Amniotic stem cell (primary cell): ENCODE measurements at places on chromosomes 11 and 22.
A peak's percentile ranks its signal among the peaks of the same experiment; 100 is the strongest.

GRCh38 chr11:6611092-6611962 lies 689 bp downstream of the TAF10 start:
- no peak for DNase-seq

DNA sequence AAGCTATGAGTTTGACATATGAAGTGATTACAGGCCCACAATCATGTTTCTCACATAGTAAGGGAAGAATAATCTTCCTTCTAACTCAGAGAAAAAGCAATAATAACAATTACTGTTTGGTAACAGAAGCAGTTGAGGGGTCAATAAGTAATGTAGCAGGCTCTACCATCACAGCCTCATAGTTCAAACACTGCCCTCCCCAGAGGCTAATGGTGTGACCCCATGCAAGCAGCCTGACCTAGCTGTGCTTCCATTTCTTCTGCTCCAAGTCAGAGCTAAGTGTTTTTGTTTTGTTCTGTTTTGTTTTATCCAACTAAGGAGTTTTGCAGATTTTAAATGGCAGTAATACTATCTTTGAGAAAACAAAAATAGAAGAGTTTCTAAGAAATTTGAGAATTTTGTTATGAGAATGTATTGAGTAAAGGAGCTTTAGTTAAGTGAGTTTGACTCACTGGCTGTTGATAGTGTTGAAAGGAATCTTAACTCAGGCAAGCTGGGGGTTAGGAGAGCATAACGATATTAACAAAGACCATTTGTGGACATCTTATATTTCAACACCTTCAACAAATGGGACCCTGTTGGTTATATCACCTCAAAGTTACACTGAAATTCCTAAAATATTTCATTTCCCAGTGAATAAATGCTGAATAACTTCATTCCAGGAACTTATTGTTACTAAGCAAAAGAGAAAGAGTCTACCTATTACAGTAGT lies 48.5 kb downstream of the GUCY1A2 start:
- DNase-seq, result no peak

DNA sequence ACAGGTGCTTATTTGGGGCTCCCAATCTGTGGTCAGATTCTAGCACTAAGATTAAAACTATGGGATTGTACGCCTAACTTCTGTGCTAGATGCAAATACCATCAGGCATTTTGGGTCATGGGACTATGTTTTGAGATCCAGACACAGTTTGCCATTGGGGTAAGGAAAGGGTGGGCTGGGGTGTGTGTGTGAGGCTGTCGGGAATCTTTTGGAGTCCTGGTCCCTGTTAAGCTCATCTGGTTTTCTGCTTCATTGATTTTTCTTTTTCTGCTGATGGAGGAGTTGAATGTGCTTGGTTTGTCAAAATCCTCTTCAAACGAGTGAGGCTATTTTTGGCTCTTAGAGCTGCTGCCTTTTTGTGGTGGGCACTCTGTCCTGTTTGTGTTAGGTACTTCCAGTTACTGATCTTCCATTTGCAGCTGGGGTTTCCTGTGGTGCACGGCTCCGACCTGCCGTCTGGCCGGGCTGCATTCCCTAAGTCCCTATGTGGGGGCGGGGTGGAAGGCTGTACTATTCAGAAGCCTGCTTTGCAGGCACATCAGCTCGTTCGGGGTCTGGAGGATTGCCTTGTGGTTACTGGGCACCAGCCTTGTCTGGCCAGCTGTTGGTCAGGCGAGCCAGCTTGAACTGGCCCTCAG lies 2.9 kb downstream of the BCR start:
- DNase-seq, result no peak

DNA sequence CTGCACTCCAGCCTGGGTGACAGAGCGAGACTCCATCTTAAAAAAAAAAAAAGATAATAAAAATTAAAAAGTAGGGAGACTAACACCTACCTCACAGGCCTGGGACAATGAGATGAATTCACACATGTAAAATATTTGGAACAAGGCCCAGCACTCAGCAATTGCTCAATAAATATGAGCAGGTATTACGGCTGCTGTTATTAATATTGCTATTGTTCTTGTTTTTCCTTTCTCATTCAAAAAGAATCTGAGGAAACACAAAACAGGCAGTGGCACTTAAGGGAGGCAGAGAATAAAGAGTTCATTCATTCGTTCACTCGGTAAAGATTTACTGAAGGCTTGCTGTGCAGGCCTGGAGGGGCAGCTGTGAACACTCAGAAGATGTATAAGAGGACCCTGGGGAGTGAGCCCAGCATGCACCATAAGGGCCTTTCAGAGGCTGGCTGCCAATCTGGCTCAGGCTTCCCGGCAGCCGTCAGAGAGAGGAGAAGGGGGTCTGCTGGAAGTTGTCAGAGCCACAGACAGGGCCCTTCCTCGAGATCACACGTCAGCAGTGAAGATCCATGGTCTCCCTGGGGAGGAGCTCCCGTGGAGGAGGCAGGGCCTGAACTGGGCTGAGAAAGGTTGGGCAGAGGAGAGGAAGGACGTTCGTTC lies 51.6 kb upstream of the TCF20 start:
- no peak for DNase-seq

DNA sequence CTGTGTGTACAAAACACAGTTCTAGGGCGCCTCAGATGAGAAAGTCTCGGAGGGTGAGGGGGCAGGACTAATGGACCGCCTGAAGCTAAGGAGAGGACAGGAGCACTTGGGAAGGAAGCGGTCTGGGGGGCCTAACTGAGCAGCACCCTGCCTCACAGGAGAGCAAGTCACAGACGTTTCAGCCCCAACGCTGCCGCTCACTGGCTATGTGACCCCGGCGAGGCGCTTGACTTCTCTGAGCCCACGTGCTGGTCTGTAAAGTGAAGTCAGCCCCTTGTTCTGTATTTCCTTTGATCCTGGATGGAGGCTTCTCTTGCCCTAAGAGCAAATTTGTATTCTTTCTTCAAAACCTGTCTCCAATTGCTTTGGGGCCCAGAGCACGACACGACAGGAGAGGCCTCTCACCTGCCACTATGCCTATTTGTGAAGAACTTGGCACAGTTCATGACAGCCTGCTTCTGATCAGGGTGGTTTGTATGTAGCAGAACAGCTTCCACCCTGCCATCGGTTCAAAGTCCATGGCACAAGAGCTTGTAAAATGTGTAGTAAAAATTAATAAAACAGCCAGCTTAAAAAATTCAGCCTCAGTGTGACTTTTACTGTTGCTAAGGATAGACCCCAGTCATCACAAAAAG lies 59.1 kb downstream of the WNT11 start:
- no peak for DNase-seq

DNA sequence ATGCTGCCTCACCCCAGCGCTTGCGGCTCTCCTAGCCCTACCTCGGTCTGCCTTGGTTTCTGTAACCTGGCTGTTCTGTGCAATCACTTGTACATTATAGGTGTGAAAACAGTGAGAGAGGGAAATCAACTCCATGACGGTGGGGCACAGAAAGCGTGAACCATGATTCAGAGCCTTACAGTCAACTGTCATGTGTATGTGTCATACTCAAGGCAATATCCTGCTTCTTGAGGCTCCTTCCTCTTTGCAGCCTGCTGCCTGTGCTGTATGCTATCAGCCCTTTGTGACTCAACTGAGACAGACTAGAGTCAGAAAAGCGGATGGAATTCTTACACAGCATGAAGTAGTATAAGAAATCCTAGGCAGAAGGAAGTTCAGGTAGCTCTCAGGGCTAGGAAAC lies 2.1 kb downstream of the NRIP3 start:
- DNase-seq, result peak; percentile 51

DNA sequence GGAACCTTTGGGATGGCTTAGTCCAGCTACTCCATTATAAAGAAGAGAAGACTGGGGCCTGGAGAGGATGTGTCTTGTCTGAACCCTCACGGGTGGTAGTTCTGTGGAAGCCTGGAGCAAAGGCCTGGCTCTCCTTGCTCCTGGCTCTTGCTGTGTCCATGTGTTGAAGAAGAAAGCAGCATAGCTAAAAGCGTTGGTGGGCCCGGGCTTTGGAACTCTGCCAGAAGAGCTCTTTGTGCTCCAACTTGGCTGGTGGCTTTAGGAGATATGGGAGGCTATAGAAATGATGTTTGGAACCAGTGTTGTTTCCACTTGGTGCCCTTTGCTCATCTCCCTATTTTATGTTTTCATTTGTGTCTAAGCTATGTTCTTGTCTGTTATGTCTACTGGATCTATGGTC lies 131.1 kb downstream of the DBX1 start:
- DNase-seq, result no peak

GRCh38 chr11:130915603-130916237 lies 559 bp downstream of the SNX19 start:
- no peak for DNase-seq

GRCh38 chr11:21546703-21547102 lies 646.2 kb upstream of the ANO5 start:
- DNase-seq, result no peak

GRCh38 chr11:32289701-32290100 lies 145.6 kb downstream of the WT1 start:
- no peak for DNase-seq

DNA sequence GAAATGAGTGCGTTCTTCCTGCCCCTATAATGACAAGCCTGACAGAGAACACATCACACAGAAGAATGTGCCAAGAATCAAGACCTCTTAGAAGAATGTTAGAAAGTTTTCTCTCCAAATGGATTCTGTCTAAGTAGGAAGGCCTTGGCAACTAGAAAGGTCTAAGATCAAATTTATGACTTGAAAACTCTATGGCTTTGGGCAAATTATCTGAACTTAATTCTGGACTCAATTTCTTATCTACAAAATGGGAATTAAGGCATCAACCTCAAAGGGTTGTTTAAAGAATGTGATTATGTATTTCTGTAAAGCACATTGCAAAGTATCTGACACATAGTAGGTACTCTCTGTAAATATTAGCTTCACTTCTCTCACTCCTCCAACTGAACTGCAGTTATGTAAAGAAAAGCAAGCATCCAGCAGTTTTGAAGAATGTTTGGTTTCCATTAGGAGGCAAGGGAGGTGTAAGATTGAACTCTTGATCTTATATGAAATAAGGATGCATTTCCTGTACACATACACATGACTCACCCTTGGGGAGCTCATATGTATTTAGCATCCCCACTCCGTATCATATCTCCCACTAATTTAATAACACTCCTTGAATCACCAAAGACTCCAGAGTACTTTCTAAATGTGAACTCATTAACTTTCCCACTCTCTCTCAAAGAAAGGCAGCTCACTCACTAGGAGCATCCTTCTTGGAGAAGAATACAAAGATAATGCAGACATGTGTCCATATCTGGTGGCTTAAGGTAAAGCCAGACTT lies 77.6 kb downstream of the ETS1 start:
- DNase-seq, result no peak

DNA sequence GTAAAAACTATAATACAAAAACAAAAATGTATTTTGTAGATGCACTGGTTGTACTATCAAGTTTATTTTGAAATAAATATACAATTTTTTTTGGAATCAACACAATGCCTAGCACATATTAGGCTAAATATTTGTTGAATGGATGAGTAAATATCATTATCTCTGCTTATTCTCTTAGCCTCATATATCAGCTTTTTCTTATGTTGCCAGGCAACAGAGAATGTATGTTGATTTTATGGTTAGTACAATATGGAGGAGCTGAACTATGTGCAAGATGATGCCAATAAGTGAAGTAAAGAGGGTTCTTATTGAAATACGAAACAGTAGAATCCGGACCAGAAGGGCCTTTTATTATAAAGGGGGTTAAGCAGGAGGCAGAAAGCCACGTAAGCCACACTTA lies 94.9 kb downstream of the FAR1 start:
- DNase-seq, result no peak

DNA sequence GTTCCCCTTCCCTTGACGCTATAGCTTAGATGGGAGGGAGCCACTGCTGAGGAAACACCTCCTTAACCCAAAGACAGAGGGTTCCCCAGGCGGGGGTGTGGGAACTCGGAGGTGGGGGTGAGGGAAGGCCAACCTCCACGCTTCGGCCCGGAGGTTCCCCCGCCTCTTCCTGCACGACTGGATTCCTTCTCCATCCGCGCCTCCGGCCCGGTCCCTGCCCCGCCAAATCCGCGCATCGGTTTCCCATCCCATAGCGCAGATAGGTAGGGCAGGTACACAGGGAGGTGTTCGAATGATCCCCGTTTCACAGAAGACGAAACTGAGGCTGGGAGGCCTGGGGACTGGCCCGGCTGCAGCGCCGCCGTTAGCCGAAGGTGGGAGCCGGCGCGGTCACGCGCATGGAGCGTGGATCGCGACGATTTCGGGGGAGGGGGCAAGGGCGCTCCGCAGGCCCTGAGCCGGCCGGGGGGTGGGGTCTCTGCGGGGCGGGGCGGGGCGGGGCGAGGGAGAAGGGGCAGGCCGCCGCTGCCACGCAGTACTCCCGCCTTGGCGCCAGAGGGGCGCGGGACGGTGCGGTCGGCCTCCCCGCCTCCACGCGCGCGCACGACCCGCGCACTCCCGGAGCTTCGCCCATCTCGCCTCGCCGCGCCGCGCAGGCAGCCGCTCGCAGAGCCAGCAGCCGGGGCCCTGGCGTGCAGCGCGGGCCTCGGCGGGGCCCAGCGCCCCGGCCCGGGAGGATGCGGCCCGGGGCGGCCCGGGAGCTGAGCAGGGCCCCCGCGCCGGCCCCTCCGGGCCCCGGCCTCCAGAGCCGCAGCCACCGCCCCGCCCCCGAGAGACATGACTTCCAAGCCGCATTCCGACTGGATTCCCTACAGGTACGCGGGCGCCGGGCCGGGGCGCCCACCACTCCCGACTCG lies at the start of gene TUB:
Gene TUB (plus strand): TSS at position 538 of the 917 bp plus-strand sequence. CDS start 300 bp downstream, at position 838.
- DNase-seq, result no peak

GRCh38 chr11:696955-697491 lies 1.4 kb downstream of the TMEM80 start:
- DNase-seq, result no peak

DNA sequence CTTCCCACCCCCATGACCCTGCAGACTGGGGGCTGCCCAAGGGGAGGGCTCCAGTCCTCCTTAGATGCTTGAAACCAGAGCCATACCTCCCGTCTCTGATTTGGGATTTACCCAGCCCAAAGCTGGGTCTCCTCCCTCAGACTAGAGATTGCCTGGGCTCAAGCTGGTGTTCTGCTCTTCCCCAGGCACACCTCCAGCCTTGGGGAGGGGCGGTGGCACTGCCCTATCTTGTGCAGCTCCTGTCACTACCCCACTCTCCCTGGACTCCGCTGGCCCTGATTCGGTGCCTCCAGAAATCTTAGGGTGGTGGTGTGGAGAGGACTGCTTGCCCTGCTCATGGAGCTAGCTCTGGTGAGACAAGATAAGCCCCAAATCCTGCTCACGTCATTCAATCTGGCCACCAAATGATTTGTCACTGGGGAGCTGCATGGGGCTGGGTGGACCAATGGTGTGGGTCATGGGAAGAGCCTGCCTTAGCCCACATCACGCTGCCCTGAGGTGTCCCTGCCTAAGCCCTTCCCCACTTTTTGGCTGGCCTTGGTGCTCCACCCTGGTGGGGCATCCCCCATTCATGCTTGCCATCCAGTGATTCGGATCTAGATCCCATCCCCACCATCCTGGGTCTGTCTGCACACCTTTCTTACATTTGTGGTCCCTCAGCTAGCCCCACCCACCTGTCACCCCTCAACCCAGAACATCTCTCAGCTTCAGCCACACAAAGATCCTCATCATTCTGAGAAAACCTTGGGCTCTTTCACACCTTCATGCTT lies 87.7 kb downstream of the PDE2A start:
- DNase-seq, result no peak

- no peak for DNase-seq
Measured at GRCh38 chr11:8800520-8801110, 110.4 kb upstream of the AKIP1 start.
